Lung (tissue), 17 donors: ENCODE measurements at places on chromosomes 13 and 19.

- no peak for DNase-seq
Measured at GRCh38 chr19:49167857-49168409, 10.3 kb downstream of the TRPM4 start.

- peak; percentile 31 for DNase-seq
Measured at GRCh38 chr19:47241919-47242577, 11.0 kb upstream of the BBC3 start.

GRCh38 chr13:49495783-49496762 lies at the start of gene PHF11:
Gene PHF11 (plus strand): TSS chr13:49495953. CDS start chr13:49496002, 49 bp downstream.
- peak; percentile 82 for DNase-seq

GRCh38 chr13:81089371-81090157 lies 748.6 kb upstream of the SPRY2 start:
- no peak for DNase-seq

DNA sequence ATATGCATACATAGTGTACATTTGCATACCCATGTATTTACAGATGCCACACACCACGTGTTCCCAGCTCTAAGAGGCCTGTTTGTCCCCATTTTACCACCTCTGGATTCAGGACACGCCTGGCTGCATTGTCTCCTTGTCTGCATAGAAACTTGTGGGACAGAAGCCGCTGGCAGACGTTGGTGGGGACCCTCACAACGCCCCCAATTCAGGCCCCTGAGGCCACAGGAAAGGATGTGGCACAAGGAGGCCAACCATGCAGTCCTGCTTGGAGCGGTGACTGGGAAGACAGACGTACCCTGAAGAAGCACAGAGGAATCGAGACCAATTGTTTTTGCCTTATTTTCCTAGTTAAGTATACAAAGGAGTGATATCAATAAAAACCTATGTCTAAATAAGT lies 96.1 kb downstream of the ANKRD10 start:
- no peak for DNase-seq

DNA sequence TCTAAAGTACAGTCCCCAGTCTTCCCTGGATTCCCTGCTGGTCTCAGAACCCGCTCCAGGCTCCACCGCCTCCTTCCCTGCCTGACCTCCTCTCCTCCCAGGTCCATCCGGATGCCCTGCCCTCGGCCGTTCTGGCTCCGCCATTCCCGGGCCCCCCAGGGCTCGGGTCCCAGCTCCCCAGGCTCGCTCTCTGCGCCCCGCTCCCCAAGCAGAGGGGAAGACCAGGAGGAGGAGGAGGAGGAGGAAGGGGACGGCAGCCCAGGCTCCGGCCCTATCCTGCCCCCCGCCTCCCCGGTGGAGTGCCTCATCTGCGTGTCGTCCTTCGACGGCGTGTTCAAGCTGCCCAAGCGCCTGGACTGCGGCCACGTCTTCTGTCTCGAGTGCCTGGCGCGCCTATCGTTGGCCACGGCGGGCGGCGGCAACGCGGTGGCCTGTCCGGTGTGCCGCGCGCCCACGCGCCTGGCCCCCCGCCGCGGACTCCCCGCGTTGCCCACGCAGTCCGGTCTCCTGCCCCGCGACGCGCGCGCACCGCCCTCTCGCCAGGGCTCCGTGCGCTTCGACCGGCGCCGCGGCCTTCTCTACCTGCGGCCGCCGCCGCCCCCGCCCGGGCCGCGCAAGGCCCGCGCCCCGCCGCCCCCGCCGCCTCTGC lies 647 bp downstream of the RNF225 start:
- DNase-seq = no peak

- no peak for DNase-seq
Measured at GRCh38 chr19:19459707-19460251, 54.3 kb downstream of the GATAD2A start.

DNA sequence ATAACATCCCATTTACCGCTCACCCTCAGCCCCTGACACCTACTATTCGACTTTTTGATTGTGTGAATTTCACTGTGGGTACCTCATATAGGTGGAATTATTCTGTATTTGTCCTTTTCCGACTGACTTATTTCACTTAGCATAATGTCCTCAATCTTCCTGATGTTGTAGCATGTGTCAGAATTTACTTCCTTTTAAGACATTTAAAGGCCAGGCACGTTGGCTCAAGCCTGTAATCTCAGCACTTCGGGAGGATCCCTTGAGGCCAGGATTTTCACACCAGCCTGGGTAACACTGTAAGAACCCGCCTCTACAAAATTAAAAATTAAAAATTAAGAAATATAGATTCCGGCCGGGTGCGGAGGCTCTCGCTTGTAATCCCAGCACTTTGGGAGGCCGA lies 13.0 kb downstream of the ZNF490 start:
- no peak for DNase-seq

GRCh38 chr13:27168086-27168485 lies 3.5 kb downstream of the USP12 start:
- DNase-seq = no peak

DNA sequence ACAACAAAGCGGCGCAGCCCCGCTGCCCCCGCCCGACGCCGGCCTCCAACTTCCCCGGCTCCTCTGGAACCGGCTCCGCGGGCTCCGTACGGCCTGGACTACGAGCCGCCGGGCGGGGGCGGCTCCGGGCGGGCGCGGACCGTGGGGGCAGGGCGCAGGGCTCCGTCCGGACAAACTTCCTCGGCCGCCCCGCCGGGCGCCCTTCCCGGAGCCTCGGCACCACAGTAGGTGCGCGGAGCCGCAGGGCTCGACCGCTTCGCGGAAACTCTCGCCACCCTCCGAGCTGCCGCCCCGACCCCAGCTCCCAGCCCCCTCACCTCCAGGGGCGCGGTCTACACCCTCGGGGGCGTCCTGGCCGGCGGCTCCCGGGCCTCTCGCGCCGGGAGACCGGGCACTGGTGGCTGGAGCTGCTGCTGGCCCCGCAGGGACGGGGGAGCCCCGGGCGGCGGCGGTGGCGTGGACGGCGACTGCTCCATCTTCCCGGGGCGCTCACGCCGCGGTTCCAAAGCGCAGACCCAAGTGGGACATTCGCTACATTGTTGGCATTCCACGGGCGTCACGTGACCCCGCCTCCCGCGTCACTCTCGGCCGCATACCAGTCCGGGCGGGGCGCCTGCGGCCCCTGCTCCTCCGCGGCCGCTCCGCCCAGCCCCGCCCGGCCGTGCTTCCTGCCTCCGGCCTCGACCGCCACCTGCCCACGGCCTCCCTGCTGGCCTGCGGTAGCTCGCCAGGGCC lies at the start of gene LATS2:
Gene LATS2, minus strand, starts transcription at position 558 of the 735 bp plus-strand sequence. CDS start 15,560 bp downstream, outside the sequence.
- peak; percentile 96 for DNase-seq

- no peak for DNase-seq
Measured at GRCh38 chr13:20431080-20431479, 94.6 kb downstream of the CRYL1 start.

- no peak for DNase-seq
Measured at GRCh38 chr19:33501693-33502356, 19.8 kb downstream of the PEPD start.

DNA sequence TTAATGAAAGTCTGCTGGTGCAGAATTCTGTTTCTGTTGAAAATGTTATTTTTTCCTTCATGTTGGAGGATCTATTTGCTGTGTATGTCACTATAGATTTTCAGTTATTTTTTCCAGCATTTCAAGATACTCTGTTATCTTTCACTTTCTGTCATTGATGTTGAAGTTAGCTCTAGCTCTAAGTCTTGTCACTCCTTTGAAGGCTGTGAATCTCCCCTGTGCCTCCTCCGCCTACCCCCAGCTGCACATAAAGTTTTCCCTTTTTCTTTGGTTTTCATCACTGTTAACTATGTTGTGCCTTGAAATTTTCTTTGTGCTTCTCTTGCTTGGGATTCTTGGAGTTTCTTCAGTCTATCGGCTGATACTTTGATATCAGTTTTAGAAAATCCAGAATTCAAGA lies 20.8 kb downstream of the URI1 start:
- DNase-seq = no peak

- peak; percentile 34 for DNase-seq
Measured at GRCh38 chr13:60329221-60329923, 67.6 kb upstream of the TDRD3 start.

GRCh38 chr13:51154029-51154555 lies 43.0 kb upstream of the C13orf42 start:
- no peak for DNase-seq

GRCh38 chr13:107238262-107238981 lies 670.5 kb upstream of the ARGLU1 start:
- no peak for DNase-seq

DNA sequence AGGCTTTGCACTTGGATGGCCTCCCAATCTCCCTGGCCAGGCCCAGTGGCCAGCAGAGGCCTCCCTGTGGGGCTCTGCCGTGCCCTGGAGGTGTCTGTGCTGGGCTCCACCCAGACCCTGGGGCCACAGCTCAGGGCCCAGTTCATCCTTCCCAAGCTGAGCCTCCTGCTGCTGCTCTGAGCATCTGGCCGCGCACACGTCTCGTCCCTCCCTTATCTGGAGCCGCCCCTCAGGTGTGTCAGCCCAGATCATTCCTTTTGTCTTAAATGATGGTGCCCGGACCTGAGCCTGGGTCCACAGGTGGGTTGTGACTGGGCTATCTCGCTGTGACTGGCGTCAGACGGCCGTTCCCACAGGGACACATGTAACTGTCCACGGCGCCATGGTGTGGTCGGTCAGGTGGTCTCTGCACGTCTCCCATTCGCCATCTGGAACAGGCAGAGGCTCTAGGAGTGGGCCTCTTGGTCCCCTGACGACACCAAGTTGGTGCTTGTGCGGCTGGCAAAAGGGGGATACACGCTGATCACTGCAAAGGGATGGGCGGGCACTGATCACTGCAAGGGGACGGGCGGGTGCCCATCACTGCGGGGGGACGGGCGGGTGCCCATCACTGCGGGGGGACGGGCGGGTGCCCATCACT lies 14.3 kb upstream of the ZNF554 start:
- DNase-seq = no peak
